ENCODE measurements at places on chromosomes 13 and 19.

DNA sequence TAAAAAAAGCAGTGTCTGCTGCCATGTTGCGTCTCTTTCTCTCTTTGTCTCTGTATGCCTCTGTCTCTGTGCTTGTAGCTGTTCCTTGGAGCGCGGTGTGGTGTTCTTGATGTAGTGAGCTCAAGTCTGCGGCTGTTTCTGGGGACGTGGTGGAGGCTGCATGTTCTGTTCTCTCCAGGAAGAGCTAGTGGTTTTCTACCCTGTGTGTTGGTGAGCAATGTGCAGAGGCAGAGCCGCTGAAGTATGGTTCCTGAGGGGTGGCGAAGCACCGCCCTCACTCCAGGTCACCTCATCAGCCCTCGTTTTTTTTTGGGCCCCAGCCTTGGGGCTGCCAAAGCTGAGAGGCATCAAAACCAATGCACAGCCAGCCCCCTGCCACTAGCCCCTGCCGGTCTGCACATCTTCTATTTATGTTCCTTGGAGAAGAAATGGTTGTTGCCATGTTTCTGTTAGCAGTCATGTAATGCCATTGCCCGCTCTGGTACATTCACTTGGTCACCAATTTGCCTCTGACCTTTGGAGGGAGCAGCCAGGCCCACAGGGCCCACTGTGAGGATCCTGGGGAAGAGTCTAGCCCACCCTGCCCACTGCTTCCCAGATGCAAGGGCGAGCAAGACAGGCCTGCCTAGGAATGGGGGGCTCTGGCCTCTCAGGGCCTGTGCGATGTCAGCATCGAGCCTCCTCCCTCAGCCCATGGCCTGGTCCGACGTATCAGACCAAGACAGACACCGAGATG lies 7.2 kb downstream of the HNRNPL start:
- DNase-seq = no peak

- peak; percentile 17 for DNase-seq
These were observed 29.1 kb downstream of the VAV1 start for GRCh38 chr19:6801485-6802086.

DNA sequence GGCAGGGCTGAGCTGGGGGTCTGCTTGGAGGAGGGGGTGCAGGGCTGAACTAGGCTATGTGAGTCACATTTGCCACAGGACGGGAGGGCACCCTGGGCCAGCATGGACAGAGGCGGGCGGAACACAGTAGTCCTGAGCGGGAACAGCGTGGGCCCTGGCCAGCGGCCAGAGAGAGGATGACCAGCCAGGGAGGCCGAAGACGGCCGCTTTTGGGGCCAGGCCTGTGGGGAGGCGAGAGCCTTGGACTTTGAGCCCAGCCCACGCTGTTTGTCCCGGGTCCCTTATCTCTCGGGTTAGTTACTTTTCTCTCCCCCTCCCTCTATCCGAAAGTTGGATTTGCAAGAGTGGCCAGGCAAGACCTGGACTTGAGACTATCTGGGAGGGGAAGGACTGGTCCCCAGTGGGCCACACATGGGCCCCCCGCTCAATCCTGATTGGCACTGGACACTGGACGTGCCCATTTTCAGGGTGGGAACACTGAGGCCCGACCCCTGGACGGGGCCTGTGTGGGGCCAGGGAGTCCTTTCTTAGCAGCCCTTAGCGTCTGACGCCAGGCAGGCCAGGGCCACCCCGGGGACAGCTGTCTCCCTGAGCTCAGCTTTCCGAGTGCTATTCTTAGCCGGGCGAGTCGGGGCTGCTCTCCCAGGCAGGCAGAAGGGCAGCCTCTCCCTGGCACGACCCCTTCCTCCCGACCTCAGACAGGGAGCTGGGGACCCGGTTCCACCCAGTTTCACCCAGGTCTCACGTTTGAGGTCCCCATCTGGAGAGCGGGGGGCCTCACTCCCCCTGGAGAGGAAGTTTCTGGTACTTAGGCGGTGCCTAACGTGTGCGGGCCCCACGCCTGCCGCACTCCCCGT lies 833 bp downstream of the GAMT start:
- DNase-seq = peak; percentile 32

GRCh38 chr13:46178143-46178542 lies 3.8 kb downstream of the LCP1 start:
- DNase-seq = no peak

- no peak for DNase-seq
These were observed 17.1 kb downstream of the IGFL3 start for GRCh38 chr19:46107371-46107770.

DNA sequence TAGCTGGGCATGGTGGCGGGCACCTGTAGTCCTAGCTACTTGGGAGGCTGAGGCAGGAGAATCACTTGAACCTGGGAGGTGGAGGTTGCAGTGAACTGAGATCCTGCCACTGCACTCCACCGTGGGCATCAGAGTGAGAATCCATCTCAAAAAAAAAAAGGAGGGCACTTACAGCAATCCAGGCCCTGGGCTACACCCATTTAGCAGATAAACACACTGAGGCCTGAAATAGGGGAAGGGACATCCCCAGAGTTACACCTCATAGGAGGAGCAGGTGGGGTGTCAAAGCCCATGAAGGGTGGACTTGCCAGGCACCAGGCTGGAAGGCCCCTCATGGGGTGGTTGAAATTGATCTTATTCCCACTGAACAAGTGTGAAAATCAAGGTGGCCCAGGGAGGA lies 13.9 kb upstream of the PLAUR start:
- DNase-seq = no peak

GRCh38 chr13:99178636-99179035 lies 22.0 kb upstream of the UBAC2 start:
- no peak for DNase-seq

DNA sequence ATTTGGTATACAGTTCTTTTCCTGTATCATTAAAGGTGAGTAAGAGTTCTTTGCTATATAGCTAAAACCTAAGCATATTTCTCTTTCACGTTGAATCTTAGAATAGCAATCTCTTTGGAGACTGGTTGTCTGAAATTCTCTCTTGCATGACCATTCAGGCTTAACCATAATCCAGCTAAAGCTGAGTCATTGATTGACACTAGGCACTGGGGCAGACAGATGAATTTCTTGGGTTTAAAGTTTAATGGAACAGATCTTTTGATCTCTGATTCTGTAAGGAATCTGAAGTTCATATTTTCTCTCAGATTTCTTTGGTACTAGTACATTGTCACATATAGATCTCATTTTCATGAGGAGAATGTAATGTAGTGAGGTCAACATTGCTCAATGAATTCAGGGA lies 397.3 kb upstream of the MIR17HG start:
- DNase-seq = no peak

DNA sequence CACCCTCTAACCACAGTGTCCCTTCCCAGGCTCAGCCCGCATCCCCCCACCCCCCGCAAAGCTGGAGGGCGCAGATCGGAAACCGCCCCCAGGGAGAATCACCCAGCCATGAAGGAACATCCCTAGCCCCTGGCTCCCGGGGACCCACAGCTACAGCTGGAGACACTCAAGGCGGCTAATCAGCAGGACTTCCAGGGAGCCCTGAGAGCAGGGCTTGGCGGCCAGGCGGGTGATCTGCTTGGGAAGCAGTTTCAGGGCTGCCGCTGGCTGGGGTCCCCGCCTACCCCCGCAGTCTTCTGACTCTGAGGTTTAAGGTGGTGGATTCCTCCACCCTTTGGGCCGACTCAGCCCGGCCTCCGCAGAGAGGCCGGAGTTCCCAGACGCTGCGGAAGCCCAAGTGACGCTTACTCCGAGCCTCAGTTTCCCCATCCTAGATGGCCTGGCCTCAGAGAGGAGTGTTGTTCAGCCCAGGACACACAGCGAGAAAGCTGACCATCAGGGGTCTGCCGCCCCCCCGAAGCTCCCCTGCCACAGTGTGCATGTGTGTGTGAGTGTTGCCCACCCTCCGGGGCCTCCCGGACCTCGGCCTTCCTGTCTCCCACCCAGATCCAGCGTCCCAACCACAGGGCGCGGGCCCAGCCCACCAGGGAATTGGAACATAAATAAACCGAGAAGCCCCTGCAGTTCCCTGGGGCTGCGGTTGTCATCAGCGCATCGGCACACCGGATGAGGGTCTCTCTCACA lies 9.8 kb downstream of the FUT6 start:
- no peak for DNase-seq

DNA sequence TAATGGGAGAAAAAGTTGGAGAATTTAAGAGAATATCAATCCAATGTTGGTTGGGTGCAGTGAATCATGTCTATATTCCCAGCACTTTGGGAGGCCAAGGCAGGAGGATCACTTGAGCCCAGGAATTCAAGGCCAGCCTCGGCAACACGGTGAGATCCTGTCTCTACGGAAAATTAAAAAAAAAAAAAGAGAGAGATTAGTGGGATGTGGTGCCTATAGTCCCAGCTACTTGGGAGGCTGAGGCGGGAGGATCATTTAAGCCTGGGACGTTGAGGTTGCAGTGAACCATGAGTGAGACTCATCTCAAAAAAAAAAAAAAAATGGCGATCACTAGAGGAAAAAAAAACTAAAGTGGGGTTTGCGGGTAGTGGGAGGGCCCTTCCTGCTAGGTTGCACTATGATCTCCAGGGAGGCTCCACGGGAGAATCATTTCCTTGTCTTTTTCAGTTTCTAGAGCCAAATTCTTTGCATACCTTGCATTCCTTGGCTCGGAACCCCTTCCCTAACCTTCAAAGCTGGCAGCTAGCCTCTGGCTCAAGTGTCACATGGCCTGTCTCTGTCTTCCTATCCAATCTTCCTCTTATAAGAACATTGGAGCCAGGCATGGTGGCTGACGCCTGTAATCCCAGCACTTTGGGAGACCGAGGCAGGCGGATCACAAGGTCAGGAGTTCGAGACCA lies 5.8 kb upstream of the ERCC2 start:
- no peak for DNase-seq

GRCh38 chr19:41711376-41712261 lies 3.2 kb downstream of the CEACAM5 start:
- DNase-seq = no peak

DNA sequence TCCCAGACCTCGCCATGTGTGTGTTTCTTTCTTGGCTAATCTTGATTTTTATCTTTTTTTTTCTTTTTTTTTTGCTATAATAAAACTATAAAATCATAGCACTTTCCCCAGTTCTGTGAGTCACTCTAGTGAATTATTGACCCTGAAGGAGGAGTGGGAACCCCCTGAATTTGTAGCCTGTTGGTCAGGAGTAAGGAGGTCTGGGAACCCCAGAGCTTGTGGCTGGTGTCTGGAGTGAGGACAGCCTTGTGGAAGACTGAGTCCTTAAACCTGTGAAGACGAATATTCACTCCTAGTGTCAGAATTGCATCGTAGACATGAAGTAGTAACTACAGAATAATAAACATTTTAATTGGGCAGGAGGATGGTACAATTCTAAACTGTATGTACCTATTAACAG lies 7.4 kb downstream of the EID2B start:
- no peak for DNase-seq

DNA sequence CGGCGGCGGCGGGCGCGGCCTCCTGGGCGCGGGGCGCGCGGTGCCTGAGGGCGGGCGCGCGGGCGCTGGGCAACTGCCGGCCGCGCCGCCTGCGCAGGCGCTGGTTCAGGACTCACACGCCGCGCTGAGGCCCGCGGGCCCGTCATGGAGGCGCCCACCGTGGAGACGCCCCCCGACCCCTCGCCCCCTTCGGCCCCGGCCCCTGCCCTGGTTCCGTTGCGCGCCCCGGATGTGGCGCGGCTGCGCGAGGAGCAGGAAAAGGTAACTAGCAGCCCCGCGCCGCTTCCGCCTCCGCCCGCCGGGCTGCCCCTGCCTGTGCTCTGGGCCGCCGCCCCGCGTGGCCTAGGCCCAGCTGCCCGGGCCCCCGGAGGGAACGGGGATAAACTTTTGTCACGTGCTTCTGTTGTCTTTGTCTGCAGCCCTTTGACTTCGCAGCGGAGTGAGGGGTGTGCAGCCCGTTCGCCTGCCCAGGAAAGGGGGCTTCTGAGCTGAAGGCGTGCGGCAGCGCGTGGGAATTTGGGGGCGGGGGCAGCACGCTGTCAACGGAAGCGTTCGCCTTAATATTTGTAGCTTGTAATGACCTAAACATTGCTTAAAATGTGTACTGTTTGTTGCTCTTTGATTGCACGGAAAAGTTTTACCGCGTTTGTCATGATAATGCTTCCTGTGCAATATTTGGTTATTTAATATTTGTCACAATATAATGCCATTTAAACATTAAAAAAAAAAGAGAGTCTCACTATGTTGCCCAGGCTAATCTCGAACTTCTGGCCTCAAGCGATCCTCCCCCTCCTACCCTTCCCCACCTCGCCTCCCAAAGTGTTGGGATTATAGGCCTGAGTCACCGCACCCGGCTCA lies 594 bp downstream of the URI1 start:
- DNase-seq = peak; percentile 71

GRCh38 chr13:39397226-39397895 lies 205.6 kb downstream of the LHFPL6 start:
- DNase-seq = no peak

DNA sequence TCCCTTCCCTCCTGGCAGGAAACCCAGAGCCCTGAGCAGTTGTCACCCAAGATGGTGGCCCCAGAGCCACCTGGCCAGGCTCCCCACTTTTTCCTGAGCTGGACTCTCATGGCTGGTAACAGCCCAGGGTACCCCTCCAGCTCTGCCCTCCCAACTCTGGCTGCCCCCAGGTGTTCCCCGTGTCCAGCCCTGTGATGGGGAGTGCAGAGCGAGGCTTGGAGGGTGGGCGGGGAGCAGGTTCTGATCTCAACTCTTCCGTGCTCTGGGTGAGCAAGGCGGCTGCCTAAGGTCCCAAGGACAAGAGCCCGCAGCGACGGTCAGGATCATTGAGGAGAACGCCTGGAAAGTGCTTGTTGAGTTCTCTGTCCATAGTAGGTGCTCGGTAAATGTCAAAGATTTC lies 54.7 kb upstream of the GAS6 start:
- DNase-seq = no peak

DNA sequence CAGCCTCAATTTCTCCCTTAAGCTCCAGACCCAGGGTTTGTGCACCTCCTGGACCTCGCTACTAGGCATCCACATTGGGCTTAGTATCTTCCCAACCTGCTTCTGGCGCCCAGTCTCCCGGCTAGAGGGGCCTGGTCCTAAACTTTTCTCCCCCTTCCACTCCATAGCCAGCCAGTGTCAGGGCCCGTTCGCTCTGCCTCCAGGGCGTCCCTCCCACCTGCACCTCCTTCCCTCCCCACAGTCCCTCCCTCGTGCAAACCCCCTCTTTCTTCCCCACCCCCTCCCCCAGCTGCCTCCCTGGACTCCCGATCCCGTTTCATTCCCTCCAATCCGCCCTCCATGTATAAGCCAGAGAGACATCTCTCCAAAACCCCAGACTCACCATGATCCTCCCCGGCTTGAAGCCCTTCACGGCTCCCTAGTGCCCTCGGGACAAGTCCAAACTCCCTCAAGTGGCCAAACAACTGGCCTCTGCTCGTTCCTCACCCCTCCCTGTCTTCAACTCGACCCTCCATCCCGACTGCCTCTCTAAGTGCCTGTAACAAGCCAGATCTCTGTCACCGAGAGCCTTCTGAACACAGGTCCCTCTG lies 997 bp upstream of the SAMD4B start:
- DNase-seq = peak; percentile 60
